NCI-H2171 treated with DMSO at 0.1 percent for 48 hours (cell line): ENCODE measurements at places on chromosomes 6 and 20.
A peak's percentile ranks its signal among the peaks of the same experiment; 100 is the strongest.

- peak; percentile 73 for DNase-seq
Measured at GRCh38 chr6:75934643-75935472, 137.6 kb downstream of the IMPG1 start.

DNA sequence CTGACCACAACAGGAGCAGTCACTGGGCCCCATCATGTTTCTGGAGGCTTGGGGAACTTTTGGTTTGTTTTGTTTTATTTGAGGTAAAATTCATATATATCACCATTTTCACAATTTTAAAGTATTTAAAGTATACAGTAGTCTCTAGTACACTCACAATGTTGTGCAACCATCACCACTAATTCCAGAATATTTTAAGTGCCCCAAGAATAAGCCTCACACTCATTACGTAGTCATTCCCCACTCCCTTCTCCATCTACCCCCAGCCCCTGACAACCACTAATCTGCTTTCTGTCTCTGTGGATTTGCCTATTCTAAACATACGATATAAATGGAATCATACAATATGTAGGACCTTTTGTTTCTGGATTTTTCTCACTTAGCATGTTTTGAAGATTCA, 29.0 kb downstream of the RTN4IP1 start:
- no peak for DNase-seq

DNA sequence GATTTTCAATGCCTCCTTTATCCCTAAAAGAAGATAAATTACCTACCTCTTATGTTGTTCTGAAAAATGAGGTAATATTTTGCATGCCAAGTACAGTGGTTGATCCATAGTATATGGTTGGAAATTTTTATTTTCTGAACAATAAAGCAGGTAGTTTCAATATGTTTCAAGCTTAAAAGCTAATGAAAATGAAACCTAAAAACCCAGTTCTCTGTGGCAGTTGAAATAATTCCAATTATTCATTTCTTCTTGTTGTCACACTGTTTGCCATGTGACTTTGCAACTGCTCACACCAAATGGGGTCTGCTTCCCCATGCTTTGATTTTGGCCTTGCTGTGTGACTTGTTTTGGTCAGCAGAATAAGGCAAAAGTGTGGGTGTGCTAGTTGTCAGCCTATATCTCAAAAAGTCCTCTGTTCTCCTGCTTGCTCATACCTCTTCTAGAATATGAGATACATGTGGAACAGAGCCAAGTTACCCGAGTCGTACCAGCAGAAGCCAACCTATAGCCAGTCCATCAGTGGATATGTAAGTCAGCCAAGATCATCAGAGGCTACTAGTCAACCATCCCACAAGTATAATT, 197.2 kb upstream of the THEMIS start:
- no peak for DNase-seq

- peak; percentile 86 for DNase-seq
Measured at GRCh38 chr20:37670351-37670791, 23.5 kb upstream of the CTNNBL1 start.

GRCh38 chr6:111555036-111555435, 50.6 kb downstream of the TRAF3IP2 start:
- no peak for DNase-seq
